ENCODE measurements at places on chromosomes 1 and 21. TPM values are rescaled to one million over a fixed set of nuclear protein-coding genes. Genes with fewer than 3 reads are reported as not detected.

TMEM52 gene
- total RNA-seq = 8.2 TPM

CYP4Z1 gene
- total RNA-seq = not detected

CGN gene
- 10.7 TPM for total RNA-seq

WDR3 gene
- 16.1 TPM for total RNA-seq

PDC gene
- total RNA-seq = not detected

CRNN gene
- total RNA-seq = 5.2 TPM

AQP10 gene
- 0.78 TPM for total RNA-seq

SNIP1 gene
- 12.1 TPM for total RNA-seq

SPATA46 gene
- not detected for total RNA-seq

EDARADD gene
- 6.8 TPM for total RNA-seq

OPRD1 gene
- not detected for total RNA-seq

BSND gene
- total RNA-seq = not detected

KLHDC9 gene
- total RNA-seq = 6.5 TPM

PCSK9 gene
- 125 TPM for total RNA-seq

ACTN2 gene
- not detected for total RNA-seq

MYBPH gene
- total RNA-seq = not detected

All from airway epithelial cell (primary cell).